Left lobe of liver (tissue), 2 donors: ENCODE measurements at places on chromosomes 12 and 14.
A peak's percentile ranks its signal among the peaks of the same experiment; 100 is the strongest.

- DNase-seq, result peak; percentile 57
Measured at GRCh38 chr12:39990122-39991101, 115.5 kb downstream of the SLC2A13 start.

DNA sequence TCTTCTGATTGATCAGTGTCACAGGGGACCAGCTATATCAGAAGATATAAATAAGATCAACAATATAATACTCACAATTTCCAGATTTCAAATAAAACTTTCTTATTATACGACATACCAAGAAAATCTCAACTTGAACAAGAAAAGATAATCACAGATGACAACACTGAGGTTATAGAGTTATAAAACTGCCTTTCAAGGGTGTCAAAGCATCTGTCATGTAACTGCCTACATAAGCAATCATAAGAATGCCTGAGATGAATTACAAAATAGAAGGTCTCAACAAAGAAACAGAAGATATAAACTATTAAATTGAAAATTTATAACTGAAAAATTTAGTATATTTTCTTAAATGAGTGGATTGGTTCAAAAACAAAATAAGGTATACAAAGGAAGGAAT lies 659.2 kb downstream of the SLC16A7 start:
- DNase-seq, result no peak

DNA sequence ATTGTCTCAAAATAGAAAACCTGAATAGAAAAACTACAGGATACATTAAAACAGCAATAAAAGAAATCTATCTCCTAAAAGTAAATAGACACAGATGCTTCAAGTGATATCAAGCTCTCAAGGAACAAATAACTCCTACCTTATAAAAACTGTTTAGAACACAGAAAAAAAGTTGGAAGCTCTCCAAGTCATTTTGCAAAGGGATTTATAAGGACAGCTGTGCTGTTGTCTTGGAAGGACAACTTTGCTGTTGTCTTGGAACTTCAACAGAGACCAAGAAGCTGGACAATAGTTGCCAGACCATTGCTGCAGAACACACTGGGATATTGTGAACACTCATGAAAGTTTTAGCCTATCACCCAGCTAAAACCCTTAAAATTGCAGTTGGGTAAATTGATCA lies 780.7 kb downstream of the FLRT2 start:
- no peak for DNase-seq

DNA sequence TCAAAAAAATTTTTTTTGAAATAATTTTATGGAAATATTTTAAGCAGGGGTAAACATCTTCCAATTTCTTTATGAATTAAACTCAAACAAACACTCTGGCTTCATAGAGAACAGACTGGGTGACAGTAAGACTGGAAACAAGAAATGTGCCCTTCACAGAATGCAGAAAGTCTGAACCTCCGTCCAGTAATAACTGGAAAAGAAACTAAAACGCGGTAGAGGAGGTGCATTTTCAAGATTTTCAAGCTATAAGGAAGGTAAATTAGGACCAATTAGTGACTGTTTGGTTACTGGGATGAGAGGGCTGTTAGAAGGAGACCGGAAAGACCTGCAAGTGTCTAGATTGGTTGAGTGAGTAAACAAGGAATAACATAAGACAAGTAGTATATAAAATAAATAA lies 245.7 kb downstream of the CEP128 start:
- no peak for DNase-seq

DNA sequence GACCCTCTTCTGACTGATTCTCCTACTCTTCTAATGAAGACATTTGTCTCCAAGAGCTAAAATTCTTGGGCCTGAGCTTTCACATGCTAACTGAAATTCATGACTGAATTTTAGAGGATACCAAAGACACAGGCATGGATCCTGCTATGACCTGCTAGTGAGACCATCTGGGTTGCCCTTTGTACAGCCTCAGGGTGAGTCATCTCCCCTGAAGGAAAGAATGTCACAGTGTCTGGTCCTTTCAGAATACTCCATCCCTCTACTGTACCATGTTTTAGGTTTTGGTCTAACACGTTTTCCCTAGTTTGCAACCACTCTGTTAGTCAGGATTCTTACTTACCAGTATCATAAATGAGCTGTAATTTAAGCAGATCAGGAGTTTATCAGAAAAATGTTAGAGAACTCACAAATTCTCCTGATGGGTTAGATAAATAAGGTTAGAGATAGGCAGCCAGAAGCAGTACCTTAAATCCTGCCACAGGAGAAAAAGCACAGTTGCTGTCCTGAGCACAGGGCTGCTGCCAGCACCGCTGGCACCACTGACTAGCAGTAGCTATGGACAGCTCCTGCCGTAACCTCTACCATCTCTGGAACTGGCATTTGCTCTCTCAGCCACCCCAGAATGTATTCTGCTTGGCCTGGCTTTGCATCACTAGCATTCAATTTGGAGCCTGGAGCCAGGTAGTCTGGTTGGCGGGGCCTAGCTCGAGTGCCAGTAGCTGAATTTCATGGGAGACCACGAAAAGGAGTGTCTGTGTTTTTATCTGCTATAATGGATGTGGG lies 127.6 kb downstream of the ANO6 start:
- no peak for DNase-seq
